ENCODE measurements at places on chromosomes 5 and 9.

GRCh38 chr5:155905364-155905763 lies 421.6 kb upstream of the SGCD start:
- no peak for DNase-seq

- DNase-seq = no peak
Observed at GRCh38 chr5:140324041-140324600, 21.2 kb upstream of the PFDN1 start.

- DNase-seq = no peak
Observed at GRCh38 chr9:17630531-17630949, 51.7 kb downstream of the SH3GL2 start.

DNA sequence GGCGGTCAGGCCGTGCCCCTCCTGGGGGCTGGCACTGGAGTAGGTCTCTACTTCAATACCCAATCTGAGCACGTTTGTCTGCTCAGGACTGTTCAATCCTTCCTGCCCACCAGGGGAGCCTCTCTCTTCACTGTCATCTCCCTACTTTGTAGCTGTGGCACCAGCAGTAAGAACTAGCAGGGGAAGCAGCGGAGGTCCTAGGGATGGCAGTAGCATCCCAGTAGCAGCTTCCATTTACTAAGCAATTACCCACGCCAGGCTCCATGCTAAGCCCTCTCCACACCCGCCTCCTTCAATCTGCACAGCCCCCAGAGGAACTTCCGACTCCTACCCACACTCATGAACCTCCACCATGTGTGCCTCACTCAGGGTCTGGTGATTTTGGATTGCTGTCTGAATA lies 31.7 kb downstream of the FSTL4 start:
- DNase-seq = no peak

DNA sequence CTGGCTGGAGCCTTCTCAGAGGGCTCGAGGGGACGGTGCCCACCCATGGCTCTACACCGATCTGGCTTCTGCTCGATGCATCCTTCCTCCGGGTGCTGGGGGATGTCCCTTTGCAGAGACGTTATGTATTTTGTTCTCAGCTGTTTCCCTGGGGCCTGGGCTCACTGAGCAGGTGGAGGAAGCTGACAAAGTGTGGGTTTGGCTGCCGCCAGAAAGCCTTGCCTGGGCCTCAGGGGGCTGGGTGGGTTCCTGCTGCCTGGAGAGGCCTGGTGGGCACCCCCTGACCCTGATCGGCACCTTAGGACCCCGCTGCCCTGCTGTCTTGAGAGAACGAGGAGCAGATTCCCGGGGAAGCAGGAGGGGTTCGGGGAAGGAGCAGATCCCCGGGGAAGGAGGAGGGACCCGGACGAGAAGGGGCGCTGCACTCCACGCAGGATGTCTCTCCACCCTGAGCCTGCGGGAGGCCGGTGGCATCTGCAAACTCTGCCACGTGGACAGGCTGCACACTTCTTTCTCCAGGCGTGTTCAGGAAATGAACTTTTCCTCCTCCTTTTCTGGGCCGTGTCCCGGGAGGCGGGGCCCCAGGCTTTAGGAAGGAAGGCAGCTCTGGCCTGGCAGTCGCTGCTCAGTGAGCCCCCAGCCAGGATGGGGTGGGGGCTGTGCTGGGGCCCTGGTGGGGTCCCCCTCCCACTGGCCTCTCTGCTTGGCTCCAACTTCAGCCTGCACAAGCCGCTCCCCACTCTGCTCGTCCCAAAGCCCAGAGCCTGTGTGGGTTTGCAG lies 148.9 kb downstream of the RXRA start:
- DNase-seq = no peak

- no peak for DNase-seq
Observed at GRCh38 chr5:75338408-75338807, 1.4 kb downstream of the HMGCR start.

- DNase-seq = no peak
Observed at GRCh38 chr5:169279125-169279524, 21.8 kb downstream of the SLIT3 start.

DNA sequence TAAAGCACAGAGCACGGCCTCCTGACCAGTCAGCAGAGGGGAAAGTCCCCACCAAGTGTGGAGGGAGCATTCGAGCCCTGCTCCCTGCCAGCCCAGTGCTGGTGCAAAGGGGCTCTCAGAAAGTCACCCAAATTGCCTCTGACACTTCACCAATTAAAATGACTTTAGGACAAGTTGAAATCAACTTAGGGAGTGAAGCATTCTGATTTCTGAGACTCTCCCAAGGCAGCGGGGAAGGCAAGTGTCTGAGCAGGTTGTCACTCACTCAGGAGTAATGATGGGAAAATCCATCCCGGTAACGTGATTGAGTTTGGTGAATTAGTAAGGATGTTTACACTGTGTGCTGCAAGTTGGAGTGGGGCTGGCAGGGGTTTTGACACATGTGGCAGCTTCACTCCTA lies 73.7 kb downstream of the PCDH1 start:
- DNase-seq = no peak

DNA sequence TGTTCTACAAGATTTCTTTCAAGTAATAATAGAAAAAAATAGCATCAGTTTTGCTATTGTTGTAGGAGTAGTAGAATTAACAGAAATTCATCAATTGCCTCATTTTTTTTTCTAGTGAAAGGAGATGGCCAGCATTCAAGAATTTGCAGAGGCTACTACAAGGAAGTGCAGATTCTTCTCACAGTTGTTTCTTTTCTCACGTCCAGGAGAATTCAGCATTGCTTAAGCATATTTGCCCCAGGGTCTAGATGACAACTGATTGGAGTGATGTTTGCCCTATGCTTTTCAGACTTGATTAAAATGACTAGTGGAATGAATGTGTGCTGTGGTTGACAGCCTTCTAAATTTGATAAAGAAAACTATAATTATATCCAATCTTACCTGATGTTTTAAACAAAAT lies 46.6 kb upstream of the SLC12A2 start:
- no peak for DNase-seq

DNA sequence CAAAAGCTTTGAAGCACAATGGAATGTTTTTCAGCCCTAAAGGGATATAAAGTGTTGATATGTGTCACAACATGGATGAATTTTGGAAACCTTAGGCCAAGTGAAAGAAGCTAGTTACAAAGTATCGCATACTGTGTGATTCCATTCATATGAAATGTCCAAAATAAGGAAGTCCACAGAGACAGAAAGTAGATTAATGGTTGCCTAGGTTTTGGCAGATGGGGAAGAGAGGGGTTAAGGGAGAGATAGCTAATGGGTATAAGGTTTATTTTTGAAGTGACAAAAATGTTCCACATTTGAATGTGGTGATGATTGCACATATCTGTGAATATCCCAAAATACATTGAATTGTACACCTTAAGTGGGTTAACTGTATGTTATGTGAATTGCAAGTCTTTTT lies 57.5 kb upstream of the MCCC2 start:
- DNase-seq = no peak

DNA sequence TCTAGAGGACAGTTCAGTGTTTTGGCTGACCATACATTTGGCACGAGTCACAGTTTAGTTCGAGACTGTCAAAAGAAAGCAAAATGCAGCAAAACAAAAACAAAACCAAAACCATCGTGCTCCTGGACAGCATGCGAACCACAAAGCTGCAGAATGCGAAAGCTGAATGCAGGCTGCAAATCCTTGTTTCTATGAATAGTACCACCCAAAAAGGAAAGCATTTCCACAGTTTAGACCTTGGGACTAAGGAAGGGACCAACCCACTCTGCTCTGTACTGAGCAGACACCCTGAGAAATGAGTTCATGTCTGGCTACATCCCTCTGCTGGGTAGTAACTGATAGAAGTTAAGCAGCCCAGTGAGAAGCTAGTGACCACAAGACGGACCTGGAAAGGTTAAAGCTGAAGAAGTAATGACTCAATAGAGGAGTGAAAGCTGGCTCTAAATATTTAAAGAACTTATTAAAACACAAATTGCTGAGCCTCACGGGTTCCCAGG lies 3.9 kb downstream of the GCNT4 start:
- no peak for DNase-seq

GRCh38 chr5:6145616-6146237 lies 232.6 kb downstream of the MED10 start:
- no peak for DNase-seq

GRCh38 chr5:164553851-164554250 lies 1048.4 kb downstream of the MAT2B start:
- DNase-seq = no peak
